Skin of body (tissue), 3 donors: ENCODE measurements at places on chromosomes 2 and 18.

DNA sequence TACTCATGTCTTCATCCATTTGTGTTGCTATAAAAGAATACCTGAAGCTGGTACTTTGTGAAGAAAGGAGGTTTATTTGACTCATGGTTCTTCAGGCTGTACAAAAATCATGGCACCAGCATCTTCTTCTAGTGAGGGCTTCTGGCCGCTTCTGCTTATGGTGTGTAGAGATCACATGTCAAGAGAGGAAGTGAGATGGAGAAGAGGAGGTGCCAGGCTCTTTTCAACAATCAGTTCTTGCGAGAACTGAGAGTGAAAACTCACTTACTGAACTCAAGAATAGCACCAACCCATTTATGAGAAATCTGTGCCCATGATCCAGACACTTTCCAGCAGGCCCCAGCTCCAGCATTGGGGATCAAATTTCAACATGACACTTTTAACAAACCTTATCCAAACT is 30.0 kb upstream of the BARD1 start:
- no peak for DNase-seq

GRCh38 chr2:223365158-223365679 is 236.9 kb downstream of the SCG2 start:
- no peak for DNase-seq

GRCh38 chr2:55887901-55888624 is 35.5 kb downstream of the EFEMP1 start:
- no peak for DNase-seq

GRCh38 chr2:176789751-176790150 is 422.8 kb upstream of the HNRNPA3 start:
- no peak for DNase-seq

DNA sequence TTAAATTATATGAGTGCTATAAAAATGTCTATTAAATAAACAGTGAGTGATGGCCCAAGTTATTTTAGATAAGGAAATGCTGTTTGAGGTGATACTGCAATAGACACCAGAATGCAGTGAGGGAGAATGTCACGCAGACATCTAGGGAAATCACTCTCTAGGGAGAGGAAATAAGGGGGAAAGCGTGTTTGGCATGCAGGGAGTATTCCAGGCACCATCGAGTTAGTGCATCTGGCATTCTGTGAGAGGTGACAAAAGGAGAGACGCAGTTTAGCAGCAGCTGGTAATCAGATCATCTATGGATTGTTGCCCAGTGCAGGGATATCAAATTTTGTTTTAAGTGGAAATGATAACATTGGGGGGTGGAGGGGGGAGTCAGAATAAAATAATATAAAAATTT is 175.4 kb upstream of the NETO1 start:
- DNase-seq: no peak

GRCh38 chr2:150143087-150143536 is 344.4 kb downstream of the RND3 start:
- no peak for DNase-seq

GRCh38 chr2:33287507-33288005 is 188.9 kb upstream of the RASGRP3 start:
- peak; percentile 52 for DNase-seq
